SK-N-DZ (cell line): ENCODE measurements at places on chromosomes 13 and 19.

DNA sequence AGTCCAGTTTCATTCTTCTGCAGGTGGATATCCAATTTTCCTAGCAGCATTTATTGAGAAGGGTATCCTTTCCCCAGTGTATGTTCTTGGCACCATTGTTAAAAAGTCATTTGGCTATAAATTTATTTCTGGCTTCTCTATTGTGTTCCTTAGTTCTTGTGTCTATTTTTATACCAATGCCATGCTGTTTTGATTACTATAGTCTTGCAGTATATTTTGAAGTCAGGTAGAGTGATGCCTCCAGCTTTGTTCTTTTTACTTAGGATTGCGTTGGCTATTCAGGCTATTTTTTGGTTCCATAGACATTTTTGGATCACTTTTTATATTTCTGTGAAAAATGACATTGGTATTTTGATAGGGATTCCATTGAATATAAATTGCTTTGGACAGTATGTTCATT is 71.7 kb upstream of the MLNR start:
- DNase-seq = no peak

GRCh38 chr13:45782327-45783045 is 69.1 kb downstream of the SIAH3 start:
- no peak for DNase-seq

DNA sequence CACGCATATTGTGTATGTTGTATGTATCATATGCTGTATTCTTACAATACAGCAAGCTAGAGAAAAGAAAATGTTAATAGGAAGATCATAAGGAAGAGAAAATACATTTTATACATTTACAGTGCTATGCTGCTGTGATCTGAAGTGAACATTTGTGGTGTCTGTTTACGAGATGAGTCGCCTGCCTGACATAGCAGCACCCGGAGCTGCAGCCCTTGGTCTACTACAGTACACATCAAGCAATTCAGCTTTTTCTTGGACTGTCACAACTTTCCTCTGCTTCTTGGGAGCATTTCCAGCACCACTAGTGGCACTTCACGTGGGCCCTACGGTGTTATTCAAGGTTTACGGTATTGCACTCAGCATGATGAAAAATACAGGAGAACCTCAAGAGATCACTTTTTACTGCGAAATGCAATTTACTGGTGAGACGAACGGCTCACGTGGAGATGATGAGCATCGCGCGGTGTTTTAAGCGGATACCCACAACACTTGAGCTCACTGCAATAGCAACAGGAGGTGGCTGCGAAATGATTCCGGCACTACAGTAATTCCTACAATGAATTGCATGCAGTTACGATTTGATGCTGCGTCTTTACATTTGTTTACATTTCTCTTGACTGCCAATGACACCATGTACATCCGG is 308.4 kb downstream of the FGF9 start:
- DNase-seq = no peak

GRCh38 chr19:14775869-14776586 is 2.3 kb downstream of the ADGRE2 start:
- DNase-seq = no peak

DNA sequence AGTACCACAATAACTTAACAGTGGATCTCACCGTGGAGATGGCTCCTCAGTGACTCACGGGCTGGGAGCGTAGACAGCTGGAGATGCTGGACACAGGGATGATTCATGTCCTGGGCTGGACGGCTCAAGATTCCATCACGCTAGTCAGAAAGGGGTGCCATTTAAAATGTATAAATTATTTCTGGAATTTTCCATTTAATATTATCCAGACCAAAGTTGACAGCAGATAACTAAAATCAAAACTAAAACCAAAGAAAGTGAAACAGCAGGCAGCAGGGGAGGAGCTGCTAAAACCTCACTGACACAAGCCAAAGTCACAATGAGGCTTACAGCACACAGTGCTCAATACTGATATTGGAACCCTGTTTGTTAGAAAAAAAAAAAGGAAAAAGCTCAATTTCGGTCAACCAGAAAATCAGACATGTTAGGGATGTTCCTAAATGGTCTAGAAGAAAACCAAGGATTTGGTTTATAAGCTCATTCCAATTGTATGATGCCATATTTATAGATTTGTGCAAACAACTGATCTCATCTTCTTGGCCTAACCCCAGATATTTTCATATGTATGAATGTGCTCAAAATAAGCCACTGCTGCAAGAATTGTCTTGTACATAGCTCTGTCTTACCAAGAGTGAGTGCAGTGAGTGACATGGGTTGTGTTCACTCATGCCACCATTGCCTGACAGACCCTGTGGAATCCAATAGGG is 111.8 kb downstream of the SACS start:
- no peak for DNase-seq

GRCh38 chr19:6754653-6755463 is 12.4 kb downstream of the SH2D3A start:
- no peak for DNase-seq

- DNase-seq = no peak
Measured at GRCh38 chr13:46782691-46783090, 14.3 kb downstream of the ESD start.

DNA sequence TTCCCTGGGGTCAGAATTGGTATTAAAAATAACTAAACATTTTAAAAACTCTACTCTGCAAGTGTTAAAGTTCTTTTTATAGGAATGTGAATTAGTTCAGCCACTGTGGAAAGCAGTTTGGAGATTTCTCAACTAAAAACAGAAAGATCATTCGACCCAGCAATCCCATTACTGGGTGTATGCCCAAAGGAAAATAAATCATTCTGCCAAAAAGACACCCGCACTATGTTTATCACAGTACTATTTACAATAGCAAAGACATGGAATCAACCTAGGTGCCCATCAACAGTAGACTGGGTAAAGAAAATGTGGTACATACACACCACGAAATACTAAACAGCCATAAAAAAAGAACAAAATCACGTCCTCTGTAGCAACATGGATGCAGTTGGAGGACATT is 657 bp upstream of the THSD1 start:
- DNase-seq = no peak

DNA sequence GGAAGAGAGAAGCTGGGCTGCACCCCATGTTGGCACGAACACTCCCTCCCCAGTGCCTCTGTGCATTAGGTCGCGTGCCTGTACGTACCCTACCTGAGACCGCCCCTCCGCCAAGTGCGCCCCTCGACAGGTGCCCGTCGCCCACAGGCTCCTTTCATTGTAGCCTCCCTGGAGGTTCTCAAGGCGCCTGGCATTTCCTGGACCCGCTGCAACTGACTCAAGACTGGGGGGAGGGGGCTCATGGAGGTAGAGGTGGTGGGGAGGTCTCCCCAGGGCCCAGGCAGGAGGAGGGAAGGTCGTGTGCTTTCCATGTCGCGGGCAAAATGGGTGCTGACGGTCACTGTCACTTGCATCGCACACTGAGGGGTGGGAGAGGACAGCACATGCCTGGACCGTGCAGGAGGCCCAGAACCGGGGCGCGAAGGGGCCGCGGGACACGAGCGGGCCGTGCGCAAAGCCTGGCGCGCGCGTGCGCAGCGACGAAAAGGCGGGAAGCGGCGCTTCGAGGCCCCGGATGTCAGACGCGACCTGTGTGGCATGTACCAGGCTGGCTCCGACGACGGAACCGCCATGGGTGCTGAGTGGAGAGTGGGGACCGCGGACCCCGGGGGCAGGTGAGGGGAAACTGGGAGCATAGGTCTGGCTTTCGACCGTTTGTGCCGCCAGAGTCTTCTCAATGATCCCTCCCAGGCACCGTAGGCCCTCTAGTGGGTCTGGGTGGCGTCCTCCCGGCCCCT is 16.5 kb downstream of the NFIX start:
- no peak for DNase-seq

GRCh38 chr19:58252102-58252685 is 23.5 kb downstream of the ZNF544 start:
- DNase-seq = no peak

DNA sequence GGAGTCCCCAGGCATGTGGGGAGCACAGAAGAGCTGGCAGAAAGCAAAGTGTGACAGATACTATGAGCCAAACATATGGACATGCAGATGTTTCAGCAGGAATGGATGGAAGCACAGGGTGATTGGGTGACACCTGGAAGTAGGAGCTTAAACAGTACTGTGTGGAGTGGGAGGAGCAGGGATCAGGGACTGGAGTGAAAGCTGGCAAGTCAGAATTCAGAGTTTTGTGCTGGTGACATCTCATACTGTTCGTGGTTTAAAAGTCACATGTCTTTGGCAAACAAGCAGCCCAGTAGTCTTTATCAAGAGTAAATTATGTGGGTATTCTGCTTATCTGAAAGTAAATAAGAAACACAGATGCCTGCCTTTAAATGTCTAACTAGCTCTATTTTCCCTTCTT is 408.2 kb downstream of the COG6 start:
- DNase-seq = no peak

DNA sequence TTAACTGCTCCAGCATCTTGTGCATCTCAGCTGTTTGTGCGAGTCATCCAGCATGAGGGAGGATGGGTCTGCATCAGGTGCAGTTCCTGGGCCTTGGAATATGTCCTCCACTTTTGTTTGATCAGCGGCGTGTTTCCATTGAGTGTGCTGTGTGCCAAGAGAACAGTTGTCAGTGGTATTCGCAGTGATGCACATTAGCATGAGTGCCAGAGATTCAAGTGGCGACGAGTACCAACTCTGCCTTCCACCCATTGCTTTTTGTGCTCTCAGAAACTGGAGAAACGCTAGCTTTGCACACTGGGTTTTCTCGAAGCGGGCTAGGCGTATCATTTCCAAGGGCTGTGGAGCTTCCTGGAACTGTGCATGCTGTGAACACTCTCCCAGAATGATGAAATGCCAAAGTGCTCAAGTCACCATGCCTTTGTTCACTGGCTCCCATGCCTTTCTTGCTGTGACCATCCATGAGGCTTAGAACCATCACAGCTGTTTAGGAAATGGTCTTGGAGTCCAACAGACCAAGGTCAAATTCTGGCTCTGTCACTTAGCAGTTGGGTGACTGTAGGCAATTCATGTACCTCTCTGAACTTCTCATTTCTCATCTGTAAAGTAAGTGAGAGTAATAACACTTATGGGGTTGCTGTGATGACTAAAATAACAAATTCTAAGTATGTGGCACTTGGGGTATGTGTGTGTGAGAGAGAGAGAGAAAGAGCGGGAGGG is 18.4 kb downstream of the LRCH1 start:
- DNase-seq = no peak

- no peak for DNase-seq
Measured at GRCh38 chr19:13817615-13818371, 22.6 kb downstream of the ZSWIM4 start.

DNA sequence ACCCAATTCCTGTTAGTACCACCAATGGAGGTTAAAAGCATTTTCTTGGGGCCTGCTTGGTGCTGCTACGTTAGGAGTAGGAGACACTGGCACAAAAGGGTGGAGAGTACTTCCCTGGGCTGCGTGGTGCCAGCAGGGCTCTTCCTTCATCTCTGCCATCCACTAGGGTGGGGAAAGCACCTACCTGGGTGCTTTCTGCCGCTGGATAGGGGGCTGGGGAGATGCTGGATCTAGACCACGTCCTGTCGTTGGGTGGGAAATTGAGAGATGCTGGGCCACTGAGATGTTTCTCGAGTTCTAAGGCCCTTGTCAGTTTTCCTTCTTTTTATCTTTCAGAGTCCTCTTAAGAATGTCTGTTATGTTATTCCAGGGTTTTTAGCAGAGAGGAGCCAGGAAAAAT is 6.7 kb upstream of the FCGBP start:
- no peak for DNase-seq

DNA sequence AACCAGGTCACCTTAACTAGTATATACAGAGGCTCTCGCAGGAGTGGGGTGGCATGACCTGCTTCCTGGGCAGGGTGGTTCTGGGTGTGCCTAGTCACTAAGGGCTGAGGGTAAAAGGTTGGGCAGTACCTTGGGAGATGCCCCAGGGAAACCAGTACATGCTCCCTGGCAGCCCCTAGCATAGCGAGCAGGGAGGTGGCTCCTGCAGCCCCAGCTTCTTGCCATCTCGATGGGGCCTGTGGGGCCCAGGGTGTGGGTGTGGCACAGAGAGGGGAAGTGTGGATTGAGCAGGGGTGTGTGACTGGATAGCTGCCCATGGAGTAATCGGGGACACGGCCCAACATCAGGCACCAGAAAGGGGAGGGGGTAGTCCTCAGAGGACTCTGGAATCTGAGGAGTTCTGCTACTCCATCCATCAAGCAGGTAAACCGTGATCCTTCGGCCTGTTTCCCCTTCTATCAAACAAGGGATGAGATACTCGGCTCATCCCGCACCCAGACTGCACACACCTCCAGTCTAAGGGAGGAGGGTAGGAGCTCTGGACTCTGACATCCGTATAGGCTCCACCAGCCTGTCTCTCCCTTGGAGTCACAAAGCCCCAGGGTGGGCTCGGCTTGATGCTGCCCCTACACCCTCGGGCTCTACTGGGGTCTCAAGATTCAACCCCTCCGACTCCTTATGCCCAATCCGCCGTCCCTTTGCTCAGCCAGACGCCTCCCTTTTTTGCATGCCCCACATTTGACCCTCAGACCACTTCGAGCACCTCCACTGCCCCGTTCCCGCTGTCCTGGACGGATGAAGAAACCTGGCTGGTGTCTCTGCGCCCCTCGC is 1.1 kb downstream of the ZBTB45 start:
- DNase-seq = no peak

GRCh38 chr19:4075373-4075772 is 8.7 kb upstream of the ZBTB7A start:
- no peak for DNase-seq

DNA sequence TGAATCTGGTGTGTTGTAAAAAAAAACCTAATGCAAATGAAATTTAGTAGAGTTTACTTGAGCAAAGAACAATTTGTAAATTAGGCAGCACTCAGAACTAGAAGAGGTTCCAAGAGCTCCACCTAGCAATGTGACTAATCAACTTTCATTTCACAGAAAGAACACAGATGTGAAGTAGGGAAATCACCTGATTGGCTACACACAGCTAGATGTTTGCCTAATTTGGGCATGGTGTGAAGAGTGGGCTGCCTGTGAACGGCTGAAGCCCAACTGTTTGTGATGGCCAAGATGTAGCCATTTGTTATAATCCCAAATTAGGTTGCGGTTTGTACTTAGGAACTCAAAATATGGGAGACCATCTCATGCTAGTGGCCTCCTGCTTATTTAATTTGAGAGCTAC is 724.4 kb upstream of the SLITRK5 start:
- peak; percentile 26 for DNase-seq

GRCh38 chr19:10505583-10506229 is 2.5 kb upstream of the KEAP1 start:
- peak; percentile 51 for DNase-seq

DNA sequence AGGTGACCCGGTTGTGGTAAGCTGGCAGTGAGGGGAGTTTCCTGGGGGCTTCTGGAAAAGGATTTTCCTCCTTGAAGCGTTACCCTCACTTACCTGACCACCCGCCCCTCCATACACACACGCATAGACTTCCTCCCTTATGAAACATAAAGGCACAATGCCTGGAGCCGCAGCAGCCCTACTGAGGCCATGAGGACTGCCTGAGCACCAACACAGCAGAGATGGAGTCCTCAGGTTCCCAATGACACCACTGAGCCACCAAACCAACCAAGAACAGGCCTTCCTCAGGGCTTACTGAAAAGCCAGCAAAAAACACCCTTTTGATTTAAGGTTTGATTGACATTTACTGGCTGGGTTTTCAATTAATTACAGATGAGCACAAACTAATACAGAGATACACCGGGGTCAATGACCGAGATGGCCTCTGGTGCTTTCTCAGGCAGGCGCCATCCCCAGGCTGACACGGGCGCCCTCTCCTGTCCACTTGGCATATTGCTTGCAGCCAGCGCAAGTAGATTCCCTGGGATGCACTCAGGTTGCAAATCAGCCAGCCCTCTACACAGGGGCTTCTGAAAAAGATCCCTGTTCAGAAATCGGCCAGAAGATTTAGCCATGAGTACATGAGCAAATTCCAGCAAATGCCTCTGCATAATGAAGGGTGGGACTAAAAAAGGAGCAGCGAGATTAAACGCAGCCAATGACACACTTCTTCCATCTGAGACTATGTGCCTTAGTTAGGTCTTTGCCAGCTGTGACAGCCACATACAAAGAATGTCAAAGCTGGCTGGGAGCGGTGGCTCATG is 14.8 kb downstream of the OPA3 start:
- DNase-seq = no peak
